CD8-positive, alpha-beta T cell (primary cell): ENCODE measurements at places on chromosomes 4 and X.

DNA sequence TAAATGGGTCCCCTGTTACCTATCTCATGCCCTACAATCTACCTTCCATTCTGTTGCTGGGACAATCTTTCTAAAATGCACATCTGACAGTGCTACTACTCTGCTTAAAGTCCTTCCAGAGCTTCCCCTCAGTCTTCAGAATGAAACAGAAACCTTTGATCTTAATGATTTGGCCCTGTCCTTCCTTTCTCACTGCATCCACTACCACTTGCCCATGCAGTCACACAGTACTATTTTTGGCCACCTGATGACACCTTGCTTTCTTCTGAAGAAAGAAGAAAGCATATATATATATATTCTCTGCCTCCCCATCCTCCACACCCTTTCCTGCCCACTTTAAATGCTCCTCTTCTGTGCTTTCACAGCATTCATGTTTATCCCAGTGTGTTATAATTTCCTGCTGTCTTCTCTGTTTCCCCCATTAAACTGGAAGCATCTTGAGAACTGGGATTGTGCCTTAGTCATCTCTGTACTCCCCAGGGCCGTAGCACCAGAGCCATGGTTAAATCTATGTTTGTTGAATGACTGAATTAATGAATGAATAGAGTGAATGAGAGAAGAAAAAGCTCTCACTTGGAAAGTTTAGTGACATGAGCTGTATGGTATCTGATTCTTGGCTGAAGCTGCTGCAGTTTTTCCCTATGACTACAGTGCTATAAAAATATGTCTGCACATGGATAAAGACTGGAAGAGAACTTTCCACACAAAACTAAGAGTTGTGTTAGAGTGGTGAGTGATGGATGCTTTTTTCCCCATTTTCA, 56.2 kb downstream of the RTL9 start:
- no peak for DNase-seq

- no peak for DNase-seq
Observed at GRCh38 chr4:56622176-56622575, 58.9 kb downstream of the HOPX start.

DNA sequence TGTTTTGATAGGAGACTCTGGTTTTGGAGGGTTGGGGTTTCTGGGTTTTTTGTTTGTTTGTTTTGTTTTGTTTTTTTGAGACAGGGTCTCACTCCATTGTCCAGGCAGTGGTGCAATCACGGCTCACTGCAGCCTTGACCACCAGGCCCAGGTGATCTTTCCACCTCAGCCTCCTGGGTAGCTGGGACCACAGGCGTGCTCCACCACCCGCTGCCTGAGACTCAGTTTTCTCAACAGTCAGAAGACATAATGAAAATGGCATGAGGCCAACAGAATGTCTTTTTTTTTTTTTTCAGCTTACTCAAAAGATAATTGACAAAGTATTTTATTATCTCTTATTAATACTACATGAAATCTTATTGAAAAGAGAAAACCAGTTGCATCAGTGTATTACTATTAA, 32.4 kb downstream of the TNIP2 start:
- no peak for DNase-seq

GRCh38 chrX:107272431-107272921, 66.1 kb downstream of the DNAAF6 start:
- DNase-seq = no peak

DNA sequence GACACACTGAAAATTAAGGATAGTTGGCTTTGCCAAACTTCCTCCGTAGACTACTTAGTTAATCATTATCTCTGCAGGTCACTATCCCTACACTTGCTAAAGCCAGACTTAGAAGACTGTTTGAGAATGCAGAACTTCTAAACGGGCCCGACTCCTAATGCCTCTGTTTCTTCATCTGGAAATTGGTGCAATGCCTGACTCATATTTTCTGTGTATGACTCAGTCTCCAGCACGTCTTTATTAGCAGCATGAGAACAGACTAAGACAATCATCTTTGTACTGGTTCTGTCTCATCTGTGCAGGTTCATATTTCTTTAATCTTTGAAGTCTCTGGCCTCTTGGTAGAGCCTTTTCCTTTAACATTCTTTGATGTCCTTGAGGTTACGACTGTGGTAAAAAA, 411.9 kb upstream of the ACTRT1 start:
- DNase-seq = no peak

GRCh38 chr4:99857307-99857706, 36.9 kb downstream of the LAMTOR3 start:
- DNase-seq = no peak

- DNase-seq = no peak
Observed at GRCh38 chrX:130799393-130799792, 103.6 kb downstream of the ENOX2 start.

- no peak for DNase-seq
Observed at GRCh38 chr4:17584521-17585213, 7.7 kb downstream of the LAP3 start.

- no peak for DNase-seq
Observed at GRCh38 chr4:38590046-38590445, 74.0 kb upstream of the KLF3 start.

DNA sequence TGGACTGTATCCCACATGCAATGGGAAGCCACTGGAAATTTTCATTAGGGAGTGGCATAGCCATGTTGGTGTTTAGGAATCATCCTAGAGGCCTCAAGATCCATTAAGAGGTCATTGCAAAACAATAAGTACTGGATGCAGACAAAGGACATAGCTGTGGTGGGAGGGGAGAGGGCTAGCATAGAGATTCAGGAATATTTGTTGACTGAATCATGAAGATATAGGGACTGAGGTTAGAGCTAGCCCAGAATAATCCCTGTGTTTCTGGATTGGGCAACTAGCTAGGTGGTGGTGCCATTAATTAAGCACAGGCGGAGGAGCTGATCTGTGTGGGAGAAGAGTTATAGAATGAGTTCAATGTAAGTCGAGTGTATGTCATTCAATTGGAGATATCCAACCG, 135.0 kb downstream of the RAB28 start:
- no peak for DNase-seq

DNA sequence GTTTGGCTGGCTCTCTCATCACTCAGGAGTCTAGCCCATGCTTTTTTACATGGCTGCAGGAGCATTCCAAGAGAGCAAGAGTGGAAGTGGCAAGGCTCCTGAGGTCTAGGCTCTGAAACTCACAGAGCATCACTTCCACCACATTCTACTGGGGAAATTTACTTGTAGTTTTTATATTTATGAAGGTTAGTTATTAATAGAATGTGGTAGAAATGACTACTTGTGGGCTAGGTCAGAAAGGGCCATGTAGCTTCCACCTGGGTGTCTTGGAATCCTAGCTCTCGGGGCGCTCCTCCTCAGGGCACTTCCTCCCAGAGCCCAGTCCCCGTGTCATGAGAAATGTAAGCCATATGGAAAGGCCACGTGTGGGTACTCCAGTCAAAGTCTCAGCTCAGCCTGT, 127.0 kb upstream of the CASK start:
- DNase-seq = no peak

DNA sequence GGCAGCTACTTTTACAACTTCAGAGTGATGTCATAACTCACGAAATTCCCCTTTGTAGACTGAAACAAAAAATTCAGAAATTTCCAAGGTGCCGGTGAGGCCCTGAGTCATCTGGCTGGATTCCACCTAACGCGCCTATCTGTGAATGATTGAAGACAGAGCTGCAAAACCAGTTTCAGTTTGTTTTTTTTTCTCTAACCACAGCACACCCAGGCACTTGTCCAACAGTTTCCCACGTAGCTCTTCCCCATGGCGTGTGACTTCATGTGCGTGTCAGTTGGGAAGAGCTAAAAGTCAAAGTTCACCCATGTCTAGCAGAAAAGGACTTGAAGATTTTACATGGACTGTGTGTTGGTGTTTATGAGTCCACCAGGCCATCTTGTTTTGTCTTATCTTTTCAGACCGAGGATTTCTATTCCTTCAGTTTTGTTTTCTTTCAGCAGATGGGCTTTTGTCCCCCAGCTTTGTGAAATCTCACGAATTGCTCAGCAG, 16.4 kb downstream of the TCEANC start:
- DNase-seq = no peak

DNA sequence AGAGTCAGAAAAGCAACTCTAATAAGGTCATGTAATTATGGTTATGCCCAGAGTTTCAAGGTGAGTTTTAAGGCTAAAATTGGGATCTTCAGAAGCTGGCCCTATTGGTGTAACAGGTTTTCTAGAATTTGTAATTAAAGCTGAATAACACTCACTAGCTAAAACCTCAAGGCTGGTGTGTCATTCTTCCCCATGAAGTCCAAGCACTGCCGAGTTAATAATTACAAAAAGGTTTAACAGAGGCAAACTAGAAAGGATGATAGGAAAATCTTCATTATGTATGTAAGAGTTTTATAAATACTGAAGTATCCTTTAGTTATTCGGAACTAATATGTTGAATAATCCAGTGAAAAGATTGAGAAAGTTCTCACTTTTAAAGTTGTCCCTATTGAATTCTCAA, 34.3 kb downstream of the MXRA5 start:
- DNase-seq = no peak

- DNase-seq = no peak
Observed at GRCh38 chr4:76023389-76023788, at the start of gene CXCL10. Gene CXCL10, minus strand, starts transcription at chr4:76023497. Its CDS starts 66 bp downstream, at chr4:76023431.

DNA sequence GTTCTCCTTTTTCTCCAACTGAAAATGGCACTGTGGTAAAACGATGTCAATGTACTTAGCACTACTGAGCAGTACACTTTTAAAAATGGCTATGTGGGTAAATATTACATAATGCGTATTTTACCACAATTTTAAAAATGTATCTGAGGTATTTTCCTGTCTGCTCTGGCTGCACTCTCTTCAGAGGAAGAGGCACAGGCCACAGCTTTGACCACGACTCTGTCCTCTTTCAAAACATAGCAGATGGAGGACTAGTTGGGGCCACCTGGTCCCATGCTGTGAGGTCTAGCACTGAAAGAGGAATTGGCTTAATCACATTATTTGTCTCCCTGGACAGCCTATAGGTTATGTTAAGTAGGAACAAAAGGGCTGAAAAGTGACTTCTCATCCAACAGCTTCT, 5.2 kb downstream of the KCNE5 start:
- no peak for DNase-seq

DNA sequence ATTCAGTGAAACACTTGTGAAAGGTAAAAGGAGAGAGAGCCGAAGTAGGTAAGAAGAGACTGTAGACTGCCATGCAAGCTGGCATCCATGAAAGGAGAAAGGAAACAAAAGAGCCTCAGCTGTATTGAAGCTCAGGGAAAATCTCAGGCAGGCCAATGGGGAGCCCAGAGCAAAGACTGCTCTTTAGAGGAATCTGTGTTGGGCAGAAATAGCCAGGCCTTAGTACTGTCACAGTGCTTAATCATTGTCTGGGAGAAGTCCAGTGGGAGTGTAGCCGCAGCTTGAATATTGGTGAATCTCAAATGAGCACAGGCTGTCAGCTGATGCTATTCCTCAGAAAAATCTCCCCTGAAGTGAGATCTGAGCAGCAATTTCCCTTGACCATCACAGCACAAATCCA, 27.6 kb downstream of the CYLC1 start:
- no peak for DNase-seq

GRCh38 chr4:44221407-44221806, 227.2 kb downstream of the KCTD8 start:
- no peak for DNase-seq

GRCh38 chr4:142883040-142883832, 37.1 kb upstream of the INPP4B start:
- no peak for DNase-seq

- no peak for DNase-seq
Observed at GRCh38 chrX:123960956-123961267, 594 bp upstream of the STAG2 start.

GRCh38 chr4:54620773-54621172, 37.0 kb upstream of the KIT start:
- DNase-seq = no peak
